Upper lobe of left lung (tissue), 6 donors: ENCODE measurements at places on chromosomes 2 and 18. TPM values are rescaled to one million over a fixed set of nuclear protein-coding genes. Genes with fewer than 3 reads are reported as not detected.

E2F6 gene
- total RNA-seq, result 5.3 TPM

VAMP5 gene
- 41.3 TPM for total RNA-seq

RUFY4 gene
- 0.15 TPM for total RNA-seq

CCBE1 gene
- total RNA-seq, result 14.1 TPM

VPS54 gene
- total RNA-seq, result 21.6 TPM

M1AP gene
- total RNA-seq, result 1.4 TPM

EPAS1 gene
- total RNA-seq, result 1,129 TPM

GREB1 gene
- 0.39 TPM for total RNA-seq

DSC2 gene
- 19.5 TPM for total RNA-seq
